ENCODE measurements at places on chromosomes 16 and 17.

- DNase-seq: peak; percentile 35
Measured at GRCh38 chr16:89176147-89176690, 4.7 kb downstream of the CDH15 start.

GRCh38 chr17:65670667-65671371, 109.4 kb upstream of the AXIN2 start:
- DNase-seq: no peak

DNA sequence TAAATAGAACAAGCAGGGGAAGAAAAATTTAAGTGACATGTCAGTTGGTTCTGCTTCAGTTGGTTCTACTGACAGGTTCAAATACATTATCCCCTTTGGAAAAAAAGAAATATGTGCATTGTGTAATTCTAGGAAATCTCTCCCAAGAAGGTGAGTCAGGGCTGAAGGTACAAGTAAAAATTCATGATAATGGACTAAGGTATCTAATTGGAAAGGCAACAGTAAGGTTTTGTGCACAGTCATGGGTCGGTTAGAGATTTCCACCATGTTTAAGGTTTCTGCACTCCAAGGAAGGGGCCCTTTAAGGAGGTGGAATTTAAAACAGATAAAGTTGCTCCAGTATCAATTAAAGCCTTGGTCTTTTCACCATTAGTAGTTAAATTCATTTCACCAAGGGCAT, 17.9 kb upstream of the B4GALNT2 start:
- DNase-seq: no peak

- peak; percentile 10 for DNase-seq
Measured at GRCh38 chr17:32314636-32315035, 27.3 kb downstream of the C17orf75 start.

- no peak for DNase-seq
Measured at GRCh38 chr16:1049113-1049975, 23.2 kb upstream of the SSTR5 start.

DNA sequence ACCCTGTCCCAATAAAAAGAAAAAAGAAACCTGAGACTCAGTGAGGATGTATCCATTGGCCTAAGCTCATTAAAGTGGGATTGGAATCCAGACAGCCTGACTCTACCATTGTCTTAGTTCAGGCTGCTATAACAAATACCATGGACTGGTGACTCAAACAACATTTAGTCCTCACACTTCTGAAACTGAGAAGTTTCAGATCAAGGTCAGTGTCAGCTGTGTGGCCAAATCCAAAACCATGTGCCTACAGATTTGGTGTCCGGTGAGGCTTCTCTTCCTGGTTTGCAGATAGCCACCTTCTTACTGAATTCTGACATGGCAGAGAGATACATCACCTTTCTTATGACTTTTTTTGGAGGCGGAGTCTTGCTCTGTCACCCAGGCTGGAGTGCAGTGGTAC, 53.3 kb upstream of the KDM8 start:
- DNase-seq: no peak

- DNase-seq: no peak
Measured at GRCh38 chr16:64705443-64705842, 416.4 kb downstream of the CDH11 start.
